ENCODE measurements at places on chromosomes 3 and 15.

- no peak for DNase-seq
Measured at GRCh38 chr3:62875558-62876002, 364 bp upstream of the CADPS start.

DNA sequence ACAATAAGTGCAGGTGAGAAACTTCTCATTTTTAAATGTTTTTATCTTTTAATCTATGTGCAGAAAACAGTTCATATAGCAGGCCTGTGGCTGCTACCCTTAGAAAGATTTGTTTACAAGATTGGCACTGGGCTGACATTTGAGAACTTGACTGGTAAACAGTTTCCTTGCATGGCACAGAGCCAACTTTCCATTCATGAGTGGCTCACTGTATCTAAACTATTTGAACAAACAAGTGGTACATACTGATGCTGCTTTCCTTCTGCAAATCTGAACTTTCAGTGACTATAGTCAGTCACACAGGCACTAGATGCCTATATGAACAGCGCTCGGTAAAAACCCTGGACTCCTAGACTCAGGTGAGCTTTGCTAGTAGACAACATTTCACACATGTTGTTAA, 6.3 kb upstream of the GTPBP8 start:
- no peak for DNase-seq

GRCh38 chr15:60580650-60581376, 101.9 kb upstream of the ICE2 start:
- DNase-seq = no peak

DNA sequence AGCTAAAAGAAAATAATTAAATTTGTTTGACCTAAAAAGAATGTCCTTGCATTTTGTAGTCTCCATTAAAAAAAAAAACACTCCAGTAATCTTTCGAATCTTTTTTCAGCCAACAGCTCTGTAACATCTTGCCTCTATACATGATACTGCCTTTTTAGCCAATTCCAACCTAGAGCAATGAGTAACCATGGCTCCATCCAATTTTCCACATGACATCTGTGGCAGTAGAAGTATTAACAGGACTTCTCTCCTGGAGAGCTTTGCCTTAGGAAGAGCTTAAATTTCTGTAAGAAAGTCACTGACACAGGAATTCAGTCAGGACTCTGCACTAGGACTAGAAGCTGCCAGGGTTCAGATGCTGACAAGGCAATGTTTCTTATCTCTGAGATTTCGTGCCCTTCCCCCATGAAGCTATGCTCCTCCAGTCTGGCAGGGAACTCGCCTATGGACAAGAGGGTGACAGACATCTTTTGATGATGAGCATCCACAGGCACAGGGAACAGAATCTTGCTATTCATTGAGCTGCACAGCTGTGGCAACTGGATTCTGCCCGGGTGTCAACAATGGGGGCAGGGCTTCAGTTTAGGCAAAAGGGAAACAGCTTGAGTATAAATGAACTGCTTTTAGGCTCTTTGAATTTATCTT, 81.8 kb downstream of the ALCAM start:
- no peak for DNase-seq

GRCh38 chr3:98361289-98361688, 7.6 kb downstream of the OR5K4 start:
- DNase-seq = no peak
